Right atrium auricular region (tissue), 2 donors: ENCODE measurements at places on chromosomes 2 and 18. TPM values are rescaled to one million over a fixed set of nuclear protein-coding genes. Genes with fewer than 3 reads are reported as not detected.

- no peak for DNase-seq
Measured at GRCh38 chr2:62536873-62537547, 31.0 kb upstream of the TMEM17 start.

GRCh38 chr18:26461405-26461804, 86.9 kb downstream of the KCTD1 start:
- no peak for DNase-seq

- DNase-seq = no peak
Measured at GRCh38 chr2:199160677-199161465, 296.9 kb downstream of the SATB2 start.

- no peak for DNase-seq
Measured at GRCh38 chr2:237315829-237316225, 98.1 kb downstream of the COL6A3 start.

DNA sequence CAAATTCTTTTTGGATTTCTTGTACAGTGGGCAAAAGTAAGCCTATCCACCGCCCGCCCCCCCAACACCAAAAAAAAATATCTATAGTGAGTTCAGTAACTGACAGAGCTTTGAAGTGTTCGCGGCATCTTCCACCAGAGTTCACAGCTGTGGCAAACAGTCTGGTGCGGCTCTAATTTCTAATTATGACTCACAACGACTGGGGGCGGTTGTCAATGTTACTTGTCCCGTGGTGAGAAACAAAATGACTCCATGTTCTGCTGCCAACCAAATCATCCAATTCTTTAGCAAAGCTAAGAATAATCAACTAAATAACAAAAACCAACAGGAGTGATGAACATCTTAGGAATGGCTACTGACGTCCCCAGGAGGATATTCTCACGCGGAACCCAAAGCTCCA, 392.5 kb upstream of the SALL3 start:
- no peak for DNase-seq

The PXDN gene
- 25.4 TPM for total RNA-seq

DNA sequence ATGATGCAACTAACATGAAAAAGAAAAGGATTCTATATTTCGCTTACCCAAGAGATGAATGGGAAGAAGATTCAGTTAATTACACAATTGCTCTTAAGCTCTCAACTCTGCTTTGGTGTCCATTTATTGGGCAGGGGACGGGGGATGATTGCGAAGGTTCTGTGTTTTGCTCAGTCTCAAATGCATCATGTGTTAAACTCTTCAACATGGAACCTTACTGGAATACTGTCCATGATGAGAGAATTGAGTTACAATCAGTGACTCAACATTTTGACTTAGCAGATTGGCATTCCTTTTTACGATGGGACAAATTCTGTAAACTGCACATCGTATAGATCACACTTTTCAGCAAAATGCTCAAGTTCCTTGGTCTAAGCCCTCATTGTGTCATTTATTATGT, 135.6 kb downstream of the RBMS1 start:
- no peak for DNase-seq

DNA sequence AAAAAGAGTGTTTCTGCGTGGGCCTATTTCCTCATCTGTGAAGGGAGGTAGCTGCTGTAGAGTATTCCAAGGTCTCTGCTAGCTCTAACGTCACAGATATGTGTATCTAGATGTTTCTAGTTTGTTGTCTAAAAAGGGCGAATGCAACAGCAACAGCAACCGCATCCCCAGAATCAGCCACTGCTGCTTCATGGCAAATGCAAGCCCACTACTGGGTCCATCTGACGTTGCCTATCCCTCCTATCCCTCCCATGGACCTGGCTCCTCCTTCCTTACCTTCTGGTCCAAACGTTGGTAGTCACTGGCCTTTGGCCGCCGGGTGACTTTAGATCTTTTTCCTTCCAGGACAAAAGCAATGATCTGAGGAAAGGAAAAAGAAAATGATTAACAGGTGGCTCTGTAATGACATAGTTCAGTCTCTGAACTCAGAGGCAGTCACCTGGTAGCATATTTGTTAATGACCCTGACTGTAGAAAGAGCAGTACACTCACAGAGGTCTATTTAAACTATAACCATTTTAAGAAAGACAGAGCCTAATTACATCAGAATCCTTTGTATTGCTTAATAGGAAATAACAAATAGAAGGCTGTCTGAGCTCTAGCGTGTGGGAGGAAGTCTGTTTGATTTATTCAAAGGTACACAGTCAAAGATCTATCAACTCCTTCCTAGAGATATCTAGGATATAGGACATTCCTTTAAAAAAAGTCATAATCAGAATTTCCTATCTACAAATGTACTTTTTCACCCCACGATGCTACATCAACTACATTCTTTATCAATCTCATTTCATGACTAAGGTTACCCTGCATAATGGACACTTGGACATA, 2.9 kb downstream of the TGOLN2 start:
- DNase-seq = no peak
